ENCODE measurements at places on chromosomes 13 and 19.

DNA sequence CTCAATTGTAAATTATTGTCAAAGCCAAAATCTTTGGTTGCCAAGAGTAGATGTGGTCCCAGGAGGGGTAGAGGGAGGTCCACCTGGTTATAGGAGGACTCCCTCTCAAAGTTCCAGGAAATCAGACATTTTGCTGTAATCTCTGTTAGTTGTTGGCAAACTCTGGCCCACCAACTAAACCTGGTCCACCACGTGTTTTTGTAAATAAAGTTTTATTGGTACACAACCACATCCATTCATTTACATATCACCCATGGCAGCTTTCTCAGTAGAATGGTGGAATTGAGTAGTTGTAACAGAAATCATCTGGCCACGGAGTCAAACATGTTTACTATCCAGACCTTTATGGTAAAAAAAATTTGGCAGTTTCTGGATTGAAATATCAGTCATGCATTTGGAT lies 70.6 kb downstream of the ZNF557 start:
- DNase-seq: no peak

- no peak for DNase-seq
Measured at GRCh38 chr13:31987535-31988170, 43.9 kb upstream of the FRY start.

- no peak for DNase-seq
Measured at GRCh38 chr19:4178990-4179389, 3.4 kb downstream of the SIRT6 start.

GRCh38 chr13:24097667-24098066 lies 62.9 kb upstream of the SPATA13 start:
- DNase-seq: peak; percentile 80

- no peak for DNase-seq
Measured at GRCh38 chr19:16229322-16229641, 31.6 kb downstream of the AP1M1 start.

DNA sequence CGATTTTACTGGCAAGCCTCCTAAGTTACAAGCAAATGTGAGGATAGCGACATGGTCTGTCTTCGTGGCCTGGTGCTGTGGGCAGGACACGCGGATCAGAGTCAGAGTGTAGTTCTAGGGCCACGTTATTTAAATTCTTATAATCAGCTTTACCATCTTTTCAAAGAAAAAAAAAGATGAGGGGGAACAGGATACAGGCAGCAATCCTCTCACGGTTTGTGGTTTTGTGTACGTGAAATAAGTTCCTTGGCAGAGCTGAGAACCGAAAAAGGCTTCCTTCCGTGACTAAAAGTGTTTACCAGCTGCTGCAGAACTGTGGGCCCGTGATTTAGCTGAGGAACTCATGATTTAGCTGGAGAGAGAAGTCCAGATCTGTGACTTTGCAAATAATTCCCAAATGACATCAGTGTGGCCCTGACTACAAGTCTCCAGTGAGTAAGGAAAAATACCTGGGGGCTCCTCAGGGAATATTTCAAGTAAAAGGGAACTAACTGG lies 27.2 kb downstream of the RCBTB2 start:
- DNase-seq: peak; percentile 92

- DNase-seq: no peak
Measured at GRCh38 chr19:38321646-38322196, 2.1 kb downstream of the KCNK6 start.

GRCh38 chr19:48719263-48720171 lies at the start of gene MAMSTR:
Gene MAMSTR, minus strand, starts transcription at chr19:48719725. Its CDS starts 694 bp downstream, at chr19:48719031.
- DNase-seq: no peak

DNA sequence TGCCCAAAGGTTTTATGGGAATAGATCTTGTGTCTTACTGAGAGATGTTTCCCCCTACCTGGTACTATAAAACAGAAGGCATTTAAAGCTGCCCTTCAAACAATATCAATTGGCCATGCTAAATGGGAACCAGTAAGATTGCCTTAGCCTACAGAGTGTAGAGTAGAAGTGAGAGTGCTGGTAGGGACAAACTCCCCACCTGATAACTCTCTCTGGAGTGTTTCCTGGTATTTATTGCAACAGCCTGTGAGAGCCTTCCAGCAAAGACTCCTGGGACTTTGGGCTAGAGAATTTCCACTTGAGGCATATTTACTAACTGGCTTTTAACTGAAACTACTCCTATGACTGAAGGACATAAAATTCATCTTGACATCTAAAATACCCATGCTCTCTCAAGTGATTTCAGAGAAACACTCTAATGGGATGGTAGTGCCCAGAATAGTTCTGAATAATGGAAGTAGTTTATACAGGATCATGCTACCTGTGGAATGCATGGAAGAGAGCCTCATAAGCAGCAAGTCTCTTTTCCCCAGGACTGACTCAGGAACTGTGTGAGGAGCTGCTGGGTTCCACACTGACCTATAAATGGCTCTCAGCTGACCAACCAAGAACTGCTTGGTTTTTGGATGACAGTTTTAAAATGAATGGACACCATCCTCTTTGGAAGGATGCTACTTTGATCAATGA lies 132.7 kb upstream of the SLITRK5 start:
- DNase-seq: no peak

GRCh38 chr13:66216728-66217127 lies 1013.4 kb downstream of the PCDH9 start:
- no peak for DNase-seq

DNA sequence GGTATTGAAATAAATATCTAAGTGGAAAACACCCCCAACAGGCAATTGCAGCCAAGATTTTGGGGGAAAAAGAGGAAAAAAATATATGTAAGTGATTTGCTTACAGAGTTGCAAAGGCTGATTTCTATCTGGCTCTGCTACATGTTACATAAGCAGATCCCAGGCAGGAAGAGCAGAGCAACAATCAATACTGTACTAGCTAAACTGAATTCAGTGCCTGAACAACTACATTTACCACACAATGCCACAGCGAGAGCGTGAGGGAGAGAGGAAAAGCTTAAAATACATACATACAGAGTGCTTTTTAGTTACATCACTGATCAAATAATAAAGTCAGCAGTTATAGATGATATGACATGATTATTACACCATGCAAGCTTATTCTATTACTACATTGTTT lies 665.6 kb upstream of the ARGLU1 start:
- no peak for DNase-seq

- peak; percentile 14 for DNase-seq
Measured at GRCh38 chr13:29713839-29714238, 118.4 kb upstream of the SLC7A1 start.

- no peak for DNase-seq
Measured at GRCh38 chr13:96044238-96044637, 9.0 kb downstream of the UGGT2 start.

DNA sequence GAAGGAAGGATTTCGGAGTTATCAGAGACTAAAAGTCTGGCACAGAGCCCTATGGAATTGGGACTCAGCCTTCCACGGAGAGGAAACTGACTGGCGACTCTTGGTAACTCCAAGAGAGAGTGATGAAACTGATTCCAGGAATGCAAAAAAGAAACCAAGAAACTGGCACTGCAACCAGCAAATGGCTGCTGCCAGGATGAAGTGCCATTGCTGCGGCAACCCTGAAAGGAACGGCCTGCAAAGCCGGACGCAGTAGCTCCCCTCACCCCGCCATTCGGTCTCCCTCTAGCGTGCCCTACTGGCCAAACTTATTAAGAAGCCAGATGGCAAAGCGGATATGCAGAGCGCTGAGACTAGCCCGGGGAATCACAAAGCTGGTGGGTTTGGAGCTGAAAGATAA lies 236.0 kb downstream of the PCDH9 start:
- DNase-seq: peak; percentile 3

- no peak for DNase-seq
Measured at GRCh38 chr19:418761-419671, 10.1 kb upstream of the C2CD4C start.

DNA sequence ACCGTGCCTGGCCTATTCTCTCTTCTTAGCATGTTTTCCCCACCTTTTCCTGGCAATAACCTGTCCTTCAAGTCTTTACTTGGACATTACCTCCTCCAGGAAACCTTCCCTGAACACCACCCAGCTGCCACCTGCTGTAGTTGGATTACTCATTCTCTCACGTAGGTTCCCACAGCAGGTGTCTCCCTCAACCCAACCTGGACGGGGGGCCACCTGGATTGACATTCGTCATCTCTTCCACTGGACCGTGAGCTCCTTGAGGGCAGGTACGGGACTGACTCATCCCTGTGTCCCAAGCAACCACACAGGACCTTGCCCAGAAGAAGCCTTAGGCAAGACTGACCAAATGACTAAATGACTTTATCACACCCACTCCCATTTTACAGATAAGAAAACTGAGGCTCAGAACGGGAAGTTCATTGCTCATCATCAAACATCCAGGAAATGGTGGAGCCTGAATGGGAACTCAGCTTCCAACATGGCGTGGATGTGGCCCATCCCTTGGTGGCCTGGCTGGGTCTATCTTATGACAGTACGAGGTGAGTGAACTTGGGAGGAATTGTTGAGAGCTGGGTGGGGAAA lies 3.5 kb upstream of the KLK6 start:
- no peak for DNase-seq

DNA sequence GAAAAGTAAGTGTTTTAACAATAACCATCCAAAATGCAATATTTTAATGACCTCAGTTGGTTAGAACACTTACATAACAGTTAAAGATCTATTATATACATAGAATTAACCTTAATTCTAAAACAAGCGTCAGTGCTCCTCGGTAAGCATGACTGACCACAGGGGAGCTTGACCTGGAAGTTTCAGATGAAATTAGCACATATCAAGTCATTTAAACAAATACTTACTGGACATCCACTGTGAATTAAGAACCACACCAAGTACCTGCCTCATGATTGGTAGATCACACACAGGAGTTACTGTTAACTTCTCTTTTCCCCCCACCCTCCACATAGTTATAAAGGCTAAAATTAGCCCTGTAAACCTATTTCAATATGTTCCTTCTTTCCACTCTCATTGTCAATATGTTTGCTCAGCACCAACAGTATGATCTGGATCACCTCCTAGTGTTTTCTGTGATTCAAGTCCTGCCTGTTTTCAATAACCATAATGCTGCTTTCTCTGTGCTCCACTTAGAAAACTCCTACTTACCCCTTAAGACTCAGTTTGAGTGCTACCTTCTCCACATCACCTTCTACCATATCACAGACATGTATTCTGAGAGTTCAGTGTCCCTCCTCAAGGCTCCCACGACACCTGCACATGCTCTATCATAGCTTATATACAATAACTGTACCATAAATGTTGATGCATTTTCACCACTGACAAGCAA lies 209.0 kb downstream of the VWA8 start:
- no peak for DNase-seq

DNA sequence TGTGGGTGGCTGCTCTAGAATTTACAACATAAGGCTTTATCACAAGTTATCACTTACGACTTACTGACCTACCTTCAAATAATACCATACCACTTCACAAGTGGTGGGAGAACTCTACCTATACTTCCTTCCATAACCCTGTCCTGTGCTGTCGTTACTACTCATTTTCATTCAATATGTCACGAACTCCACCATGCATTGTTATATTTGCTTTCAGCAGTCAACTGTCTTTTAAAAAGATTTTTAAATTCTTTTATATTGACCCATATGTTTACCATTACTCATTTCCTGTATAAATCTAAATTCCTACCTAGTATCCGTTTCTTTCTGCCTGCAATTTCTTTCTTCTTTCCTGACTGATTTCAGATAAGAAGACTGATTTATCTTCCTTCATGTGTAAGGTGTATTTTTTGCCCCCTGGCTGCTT lies 200.0 kb downstream of the KLF12 start:
- no peak for DNase-seq

DNA sequence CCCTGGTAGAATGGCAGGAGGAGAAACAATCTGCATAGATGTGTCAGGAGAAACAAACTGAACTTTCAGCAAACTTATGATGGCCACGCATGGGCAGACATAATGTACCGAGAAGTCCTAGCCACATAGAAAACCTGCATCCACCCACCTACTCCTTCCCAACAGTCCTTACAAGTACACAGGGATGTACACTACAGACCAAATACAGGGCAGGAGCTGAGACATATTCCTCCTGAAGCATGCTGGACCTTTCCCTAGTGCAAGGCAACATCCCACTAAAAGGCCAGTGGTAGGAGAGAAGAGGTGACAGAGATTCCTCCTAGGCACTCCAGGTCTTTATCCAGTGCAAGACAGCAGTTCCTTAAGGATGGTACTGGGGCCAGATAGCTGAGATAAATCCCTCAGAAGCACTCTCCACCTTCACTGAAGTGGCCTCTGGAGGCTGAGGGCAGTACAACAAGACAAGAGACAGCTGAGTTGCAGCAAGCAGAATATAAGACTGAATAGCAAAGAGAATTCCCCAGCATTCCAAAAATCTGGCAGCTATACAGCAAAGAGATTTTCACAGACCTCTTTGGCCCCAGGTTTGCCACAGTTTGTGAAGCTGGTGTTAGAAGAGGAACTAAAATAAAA lies 18.3 kb downstream of the VWA8 start:
- no peak for DNase-seq

DNA sequence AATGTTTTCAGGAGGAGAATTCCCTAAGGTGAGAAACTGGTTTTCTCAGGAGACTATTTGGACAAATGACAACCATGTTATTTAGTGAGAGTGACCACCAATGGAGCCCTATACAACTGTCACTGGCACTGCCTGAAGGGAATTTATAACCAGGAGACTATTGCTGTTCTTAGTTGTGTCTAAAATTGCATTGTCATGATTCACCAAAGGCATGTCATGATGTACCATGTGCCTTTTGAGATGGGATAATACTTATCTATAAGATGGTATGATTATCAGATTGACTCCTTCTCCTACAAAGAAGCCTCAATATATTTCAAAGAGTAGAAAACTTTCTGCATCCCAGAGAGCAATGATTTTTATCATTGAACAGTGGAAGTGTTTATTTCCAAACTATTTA lies 739.4 kb upstream of the GPC6 start:
- no peak for DNase-seq

DNA sequence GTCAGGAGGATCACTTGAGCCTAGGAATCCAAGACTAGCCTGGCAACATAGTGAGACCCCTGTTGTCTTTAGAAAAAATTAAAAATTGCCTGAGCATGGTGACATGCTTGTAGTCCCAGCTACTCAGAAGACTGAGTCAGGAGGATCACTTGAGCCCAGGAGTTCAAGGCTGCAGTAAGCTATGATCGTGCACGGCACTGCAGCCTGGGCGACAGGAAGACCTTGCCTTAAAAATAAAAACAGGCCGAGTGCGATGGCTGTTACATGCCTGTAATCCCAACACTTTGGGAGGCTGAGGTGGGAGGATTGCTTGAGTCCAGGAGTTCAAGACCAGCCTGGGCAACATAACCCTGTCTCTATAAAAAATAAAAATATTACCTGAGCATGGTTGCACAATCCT lies 5.4 kb downstream of the HNRNPUL1 start:
- DNase-seq: no peak

DNA sequence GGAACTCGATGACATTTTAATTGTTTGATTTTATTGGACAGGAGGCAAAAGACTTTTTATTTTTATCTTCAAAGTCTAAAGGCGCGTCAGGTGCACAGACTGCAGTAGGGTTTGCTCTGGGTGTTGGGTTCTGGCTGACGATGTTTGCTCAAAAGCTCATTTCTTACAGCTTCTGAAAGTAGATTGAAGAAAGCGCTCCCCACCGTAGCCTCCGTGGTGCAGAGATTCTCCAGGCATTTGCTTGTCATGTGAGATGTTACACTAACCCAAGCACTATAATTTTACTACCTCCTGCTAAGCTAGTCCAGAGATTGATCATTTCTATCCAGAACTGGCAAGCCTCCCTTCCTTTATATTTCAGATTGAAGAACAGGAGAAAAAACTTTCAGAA lies 14.5 kb upstream of the ATP11A start:
- DNase-seq: no peak

- no peak for DNase-seq
Measured at GRCh38 chr19:1839658-1840540, 8.4 kb downstream of the REXO1 start.

GRCh38 chr13:45662162-45662561 lies 40.0 kb upstream of the CBY2 start:
- no peak for DNase-seq

GRCh38 chr19:58395220-58395978 lies at the start of gene RNF225:
Gene RNF225, plus strand, starts transcription at chr19:58395656. Its CDS starts 434 bp downstream, at chr19:58396090.
- peak; percentile 51 for DNase-seq

Data from activated CD4-positive, alpha-beta T cell treated with anti-CD3 and anti-CD28 coated beads, Interleukin-2, Interleukin-6, amounts not matched to agents 100 ng/mL and 50 ng/mL, durations not matched to agents 16 hours and 8 hours (primary cell).